Hair follicle dermal papilla cell (primary cell): ENCODE measurements at places on chromosomes 2 and 18. TPM values are rescaled to one million over a fixed set of nuclear protein-coding genes. Genes with fewer than 3 reads are reported as not detected.

Gene NLRC4
- not detected in 2 replicates for total RNA-seq

Gene FEV
- not detected in 2 replicates for total RNA-seq

Gene AP1S3
- 2.6 and 3.5 TPM in 2 replicates for total RNA-seq

Gene TIA1
- total RNA-seq = 49.2 and 76.9 TPM in 2 replicates

Gene STARD6
- not detected in 2 replicates for total RNA-seq

Gene MTX2
- 20.8 TPM in 2 replicates for total RNA-seq
